AG09319 (cell line): ENCODE measurements at places on chromosomes 2 and 18.

DNA sequence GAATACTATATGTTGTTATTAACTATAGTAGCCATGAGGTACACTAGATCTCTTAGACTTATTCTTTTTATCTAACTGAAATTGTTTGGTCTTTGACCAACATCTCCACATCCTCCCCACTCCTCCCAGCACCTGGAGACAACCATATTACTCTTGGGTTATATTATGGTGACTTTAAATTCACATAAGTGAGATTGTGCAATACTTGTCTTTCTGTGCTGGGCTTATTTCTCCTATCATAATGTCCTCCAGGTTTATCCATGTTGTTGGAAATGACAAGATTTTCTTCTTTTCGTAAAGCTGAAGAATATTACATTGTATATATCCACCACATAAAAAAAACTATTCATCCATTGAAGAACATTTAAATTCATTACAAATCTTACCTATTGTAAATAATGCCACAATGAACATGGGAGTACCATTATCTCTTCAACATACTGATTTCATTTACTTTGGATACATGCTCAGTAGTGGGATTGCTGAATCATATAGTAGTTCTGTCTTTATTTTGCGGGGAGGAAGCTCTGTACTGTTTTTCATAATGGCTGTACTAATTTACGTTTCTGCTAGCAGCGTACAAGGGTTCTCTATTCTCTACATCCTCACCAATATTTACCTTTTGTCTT is 159.2 kb upstream of the SCN7A start:
- no peak for DNase-seq

- no peak for DNase-seq
These were observed 73.2 kb downstream of the ASB1 start for GRCh38 chr2:238499731-238500580.

- no peak for DNase-seq
These were observed 132.6 kb downstream of the SPAG16 start for GRCh38 chr2:213416832-213417231.

DNA sequence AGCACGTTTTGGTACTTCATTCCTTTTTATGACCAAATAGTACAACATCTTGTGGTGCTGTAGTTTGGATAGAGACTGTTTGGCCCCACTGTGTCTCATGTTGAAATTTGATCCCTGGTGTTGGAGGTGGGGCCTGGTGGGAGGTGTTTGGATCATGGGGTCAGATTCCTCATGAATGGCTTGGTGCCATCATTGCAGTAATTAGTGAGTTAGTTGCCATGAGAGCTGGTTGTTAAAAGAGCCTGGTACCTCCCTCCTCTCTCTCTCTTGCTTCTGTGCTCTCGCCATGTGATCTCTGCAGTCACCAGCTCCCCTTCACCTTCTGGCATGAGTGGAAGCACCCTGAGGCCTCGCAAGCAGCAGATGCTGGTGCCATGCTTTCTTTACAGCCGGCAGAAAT is 50.9 kb downstream of the NCAPH start:
- DNase-seq = no peak

GRCh38 chr2:200856806-200857205 is 7.7 kb downstream of the CLK1 start:
- DNase-seq = no peak

DNA sequence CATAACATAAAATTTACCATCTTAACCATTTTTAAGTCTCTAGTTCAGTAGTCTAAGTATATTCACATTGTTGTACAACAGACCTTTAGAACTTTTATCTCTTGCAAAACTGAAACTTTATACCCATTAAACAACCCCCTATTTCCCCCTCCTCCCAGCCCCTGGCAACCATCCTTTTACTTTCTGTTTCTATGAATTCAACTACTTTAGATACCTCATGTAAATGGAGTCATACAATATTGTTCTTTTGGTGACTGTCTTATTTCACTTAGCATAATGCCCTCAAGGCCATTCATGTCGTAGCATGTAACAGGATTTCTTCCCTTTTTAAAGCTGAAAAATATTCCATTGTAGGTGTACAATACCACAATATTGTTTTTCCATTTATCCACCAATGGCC is 129.8 kb downstream of the PDE11A start:
- DNase-seq = no peak

GRCh38 chr2:169849710-169850109 is 22.5 kb downstream of the UBR3 start:
- no peak for DNase-seq

DNA sequence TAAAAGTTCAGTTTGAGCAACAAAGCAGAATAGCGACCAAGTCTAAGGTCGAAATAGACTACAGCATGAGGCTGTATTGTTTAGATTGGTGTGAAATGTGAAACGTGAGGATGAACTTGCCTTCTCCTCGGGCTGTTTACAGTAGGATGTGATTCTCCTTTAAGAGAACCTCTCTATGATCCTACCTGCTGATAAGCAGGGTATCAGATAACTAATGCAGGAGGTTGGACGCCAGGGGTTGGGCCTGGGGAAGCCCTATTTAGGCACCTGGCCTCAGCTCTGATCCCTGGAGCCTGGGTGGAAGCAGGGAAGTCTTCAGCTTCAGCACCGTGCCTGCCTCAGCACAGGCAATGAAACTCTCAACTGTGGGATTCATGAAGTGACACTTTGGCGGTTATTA is 11.4 kb downstream of the CRYGD start:
- no peak for DNase-seq

- DNase-seq = no peak
These were observed 236.4 kb downstream of the ALPK2 start for GRCh38 chr18:58392324-58393000.

DNA sequence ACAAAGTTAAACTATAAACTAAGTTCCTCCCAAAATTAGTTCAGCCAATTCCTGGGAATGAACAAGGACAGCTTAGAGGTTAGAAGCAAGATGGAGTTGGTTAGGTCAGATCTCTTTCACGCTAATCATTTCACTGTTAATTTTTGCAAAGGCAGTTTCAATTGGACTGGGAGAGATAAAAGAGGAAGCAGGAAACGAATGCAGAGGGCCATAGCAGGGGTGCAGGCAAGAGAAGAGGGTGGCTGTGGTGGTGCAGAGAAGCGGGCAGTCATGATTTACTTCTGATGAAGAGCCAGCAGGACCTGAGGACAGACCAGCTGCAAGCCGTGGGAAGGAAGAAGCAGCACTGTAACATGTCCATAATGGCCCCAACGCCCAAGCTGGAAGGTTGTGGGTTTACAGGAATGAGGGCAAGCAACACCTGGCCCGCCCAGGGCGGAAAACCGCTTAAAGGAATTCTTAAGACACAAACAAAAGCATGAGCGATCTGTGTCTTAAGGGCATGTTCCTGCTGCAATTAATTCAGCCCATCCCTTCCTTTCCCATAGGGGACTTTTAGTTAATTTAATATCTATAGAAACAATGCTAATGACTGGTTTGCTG is 4.1 kb upstream of the RMP24 start:
- no peak for DNase-seq

DNA sequence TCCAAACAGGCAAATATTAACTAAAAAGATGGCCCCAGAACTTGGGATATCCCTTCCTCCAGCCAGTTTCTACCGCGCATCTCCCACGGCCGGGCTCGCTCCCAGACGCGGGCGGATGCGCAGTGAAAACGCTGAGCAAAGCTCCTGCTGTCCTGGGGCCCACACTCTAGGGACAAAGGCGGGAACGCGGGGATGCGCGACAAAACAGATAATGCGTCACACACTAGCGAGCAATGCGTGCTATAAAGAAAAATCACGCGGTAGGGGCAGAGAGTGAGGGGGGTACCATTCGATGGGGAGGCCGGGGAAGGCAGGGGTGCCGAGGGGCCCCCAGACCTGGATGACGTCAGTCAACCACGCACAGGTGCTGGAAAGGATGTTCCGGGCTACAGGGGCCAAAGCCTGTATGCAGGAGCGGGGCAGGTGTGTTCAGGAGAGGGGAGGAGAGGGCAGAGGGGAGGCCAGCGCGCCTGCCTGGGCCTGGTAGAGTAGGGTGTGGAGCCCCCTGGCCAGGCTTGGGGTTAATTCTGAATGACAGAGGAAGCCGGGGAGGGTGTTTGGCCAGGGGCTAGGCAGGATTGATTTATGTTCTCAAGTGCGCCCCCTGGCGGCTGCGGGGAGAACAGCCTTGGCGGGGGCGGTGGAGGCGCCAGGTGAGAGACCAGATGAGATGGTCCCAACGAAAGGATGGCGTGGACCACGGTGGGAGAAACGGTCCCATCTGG is 14.9 kb upstream of the ITM2C start:
- DNase-seq = no peak

- DNase-seq = no peak
These were observed 15.7 kb downstream of the SH3RF3 start for GRCh38 chr2:109144721-109145120.

GRCh38 chr2:5412001-5412400 is 280.2 kb upstream of the SOX11 start:
- no peak for DNase-seq

DNA sequence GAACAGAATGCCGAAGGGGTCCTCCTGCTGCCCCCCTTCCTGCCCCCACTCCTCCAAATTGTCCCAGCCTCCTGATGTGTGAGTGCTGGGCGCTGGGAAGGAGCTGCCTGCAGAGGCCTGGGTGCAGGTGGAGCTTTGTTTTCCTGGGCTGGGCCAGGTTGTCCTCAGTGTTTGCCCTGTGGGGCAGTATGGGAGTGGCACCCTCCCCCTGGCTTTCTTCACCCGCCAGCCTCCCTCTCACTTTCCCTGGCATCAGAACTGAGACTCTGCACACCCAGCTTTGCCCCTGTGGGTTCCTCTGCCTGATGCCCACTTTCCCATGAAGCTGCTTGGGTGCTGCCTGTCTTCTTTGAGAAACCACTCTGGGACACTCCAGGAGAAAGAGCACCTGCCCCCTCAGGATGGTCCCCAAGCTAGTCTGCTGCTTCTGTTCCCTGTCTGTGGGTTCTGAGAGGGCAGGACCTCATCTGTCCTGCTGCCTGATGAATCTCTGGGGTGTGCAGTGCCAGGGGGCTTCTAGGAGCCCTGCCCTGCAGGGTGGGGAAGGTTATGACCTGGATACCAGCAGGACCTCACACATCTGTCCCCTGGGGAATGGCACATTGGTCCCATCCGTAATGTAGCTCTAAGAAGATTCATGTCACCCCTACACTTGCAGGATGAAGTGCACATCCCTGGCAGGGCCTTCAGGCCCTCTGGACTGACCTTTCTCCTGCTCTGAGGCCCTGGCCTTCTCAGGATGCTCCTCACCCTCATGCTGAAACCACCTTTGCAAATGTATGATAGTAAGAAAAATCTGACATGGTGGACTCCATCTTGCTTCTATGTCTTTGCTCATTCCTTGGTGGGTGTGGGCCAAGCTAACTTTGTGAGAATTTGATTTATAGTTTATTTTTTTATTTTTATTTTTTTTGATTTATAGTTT is 146.8 kb upstream of the HS6ST1 start:
- no peak for DNase-seq

DNA sequence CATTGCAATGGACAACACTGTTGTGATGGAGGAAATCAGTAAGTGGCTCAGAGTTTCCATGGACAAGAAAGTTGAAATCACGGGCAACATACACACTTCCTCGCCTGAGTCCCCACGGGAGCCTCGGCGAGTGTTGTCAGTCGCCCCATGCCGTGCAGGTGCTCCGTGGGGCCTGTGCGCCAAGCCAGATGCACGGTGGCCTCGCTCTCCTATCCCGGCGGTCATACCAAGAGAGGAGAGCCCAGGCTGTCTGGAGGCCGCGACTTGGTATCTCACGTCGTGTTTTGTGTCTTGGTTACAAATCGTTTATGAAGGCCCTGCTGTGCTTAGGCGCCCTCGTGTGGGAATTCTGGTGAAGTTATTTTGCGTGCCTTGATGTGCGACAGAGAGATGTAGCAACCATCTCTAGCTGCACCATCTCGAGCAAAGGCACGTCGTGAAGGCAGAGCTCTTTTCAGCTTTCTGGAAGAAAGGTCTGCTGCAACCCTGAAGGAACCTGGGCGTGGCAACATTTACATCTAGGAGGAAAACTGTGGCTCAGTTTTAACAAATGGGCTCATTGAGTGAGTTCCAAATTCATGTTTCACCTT is 21.8 kb downstream of the ATG4B start:
- peak; percentile 40 for DNase-seq

DNA sequence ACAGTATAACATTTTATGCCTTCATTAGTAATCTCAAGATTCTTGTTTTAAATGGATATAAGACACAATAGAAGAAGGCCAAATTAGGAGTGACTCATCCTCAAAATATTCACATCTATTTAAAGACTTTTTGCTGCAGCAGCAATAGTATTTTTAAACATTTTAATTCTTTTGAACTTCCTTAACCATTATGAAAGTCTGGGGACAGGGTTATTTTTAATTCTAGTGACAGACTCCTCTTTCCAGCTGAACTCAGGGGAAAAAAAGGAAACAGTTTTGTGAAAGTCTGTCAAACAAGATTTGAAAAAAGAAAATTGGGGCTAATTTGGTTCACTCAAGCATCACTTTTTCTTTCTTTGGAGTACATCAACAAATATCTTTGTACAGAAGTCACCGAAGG is 541.8 kb downstream of the NUP35 start:
- no peak for DNase-seq
